Pericardium fibroblast (primary cell): ENCODE measurements at places on chromosomes 12 and 14. TPM values are rescaled to one million over a fixed set of nuclear protein-coding genes. Genes with fewer than 3 reads are reported as not detected.

BTBD6 gene
- 45.9 and 57.3 TPM in 2 replicates for total RNA-seq

CELA1 gene
- not detected in 2 replicates for total RNA-seq

GTF2A1 gene
- total RNA-seq, result 8.5 and 9.2 TPM in 2 replicates

KRT6A gene
- total RNA-seq, result 0.17 and 1.4 TPM in 2 replicates

KRT73 gene
- total RNA-seq, result not detected in 2 replicates

LRRC43 gene
- total RNA-seq, result 0.43 and 1.8 TPM in 2 replicates

KRT71 gene
- not detected in 2 replicates for total RNA-seq

ABCD2 gene
- under 0.01 and 0.17 TPM in 2 replicates for total RNA-seq

LRP1-AS gene
- total RNA-seq, result not detected in 2 replicates

LMO3 gene
- 10.2 and 15.6 TPM in 2 replicates for total RNA-seq

SLC7A8 gene
- 4.3 and 9.8 TPM in 2 replicates for total RNA-seq

C1R gene
- 586 and 850 TPM in 2 replicates for total RNA-seq

CLEC6A gene
- not detected in 2 replicates for total RNA-seq

CMTM5 gene
- total RNA-seq, result not detected in 2 replicates
